Activated CD4-positive, alpha-beta memory T cell treated with anti-CD3 and anti-CD28 coated beads, Interleukin-2, amount 10 ng/mL, durations not matched to agents 7 days and 5 days (primary cell): ENCODE measurements at places on chromosomes 11 and 22.

DNA sequence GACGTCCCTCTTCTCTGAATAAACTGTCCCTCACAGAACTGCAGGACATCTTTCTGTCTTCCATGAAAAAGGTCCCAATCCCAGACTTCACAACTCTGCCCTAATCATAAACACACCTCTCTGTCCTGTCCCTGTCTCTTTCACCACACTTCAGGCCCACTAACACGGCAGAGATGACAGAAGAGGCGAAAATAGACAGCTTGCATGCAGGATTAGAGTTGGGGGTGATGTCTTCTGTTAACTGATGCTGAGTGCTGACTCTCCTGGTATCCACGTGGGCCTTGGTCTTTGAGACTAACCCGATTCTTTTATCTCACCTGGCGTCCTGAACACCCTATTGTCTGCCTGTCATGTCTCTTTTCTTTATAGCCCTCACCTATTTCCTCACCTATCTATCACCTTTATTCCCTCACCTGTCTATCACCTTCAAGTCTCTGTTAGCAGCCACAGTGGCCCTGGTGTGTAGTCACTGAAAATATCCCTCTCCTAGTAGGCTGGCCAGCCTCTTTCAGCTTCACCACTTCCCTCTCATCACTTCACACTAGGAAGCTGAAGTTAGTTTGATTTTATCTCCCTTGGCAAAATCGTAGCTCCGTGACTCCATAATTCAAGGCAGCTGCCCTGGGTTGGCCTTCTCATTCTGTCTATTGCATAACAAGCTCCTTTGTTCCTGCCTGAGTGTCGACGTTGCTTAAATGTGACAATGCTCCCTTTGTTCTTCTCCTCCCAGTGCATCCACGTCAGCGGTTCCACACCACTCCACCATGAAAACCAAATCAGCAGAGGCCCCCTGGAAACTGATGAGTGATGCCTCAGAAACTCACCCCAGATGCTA lies 30.6 kb upstream of the DRD2 start:
- no peaks in the 10 kb centered on the region for H3K4me1 ChIP-seq
- no peaks in the 10 kb centered on the region for H3K36me3 ChIP-seq
- no peak for DNase-seq
- no peak overlapping the region for H3K27ac ChIP-seq

DNA sequence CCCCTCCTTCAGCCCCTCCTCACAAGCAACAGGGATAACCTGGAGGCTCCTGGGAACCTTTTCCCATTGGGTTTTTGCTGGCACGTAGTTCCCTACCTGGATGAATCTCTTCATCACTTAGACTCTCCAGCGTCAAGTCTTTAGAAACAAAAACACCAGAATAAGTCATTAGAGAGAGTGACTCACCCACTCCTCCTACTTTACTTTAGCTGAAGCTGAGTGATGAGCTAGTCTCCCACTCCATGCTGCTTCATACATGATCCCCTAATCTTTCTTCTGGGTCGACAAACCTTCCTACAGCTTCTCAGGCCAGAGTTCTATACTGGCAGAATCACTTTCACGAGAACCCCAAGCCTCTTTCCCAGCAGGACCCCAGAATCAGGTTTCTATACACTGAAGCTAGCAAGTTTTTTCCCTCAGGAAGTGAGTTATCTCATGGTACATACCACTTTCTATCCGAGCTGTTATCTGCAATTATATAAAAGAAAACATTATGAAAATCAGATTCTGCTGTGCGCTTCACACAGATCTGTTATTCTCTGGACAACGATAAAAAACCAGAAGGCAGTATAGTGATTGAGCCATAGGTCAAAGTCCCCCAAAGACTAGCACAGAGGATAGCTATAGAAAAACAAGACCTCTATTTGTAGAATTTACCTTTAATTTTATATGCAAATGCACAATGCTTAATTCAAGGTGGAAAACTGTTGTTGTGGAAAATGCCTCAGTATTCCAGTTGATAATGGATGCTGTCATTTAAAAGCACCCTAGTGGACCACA lies 18.7 kb downstream of the DRICH1 start:
- H3K27me3 ChIP-seq: no peaks in the 10 kb centered on the region
- no peaks in the 10 kb centered on the region for H3K36me3 ChIP-seq
- H3K27ac ChIP-seq: no peak overlapping the region
- DNase-seq: no peak
- peaks cover 28% of the 10 kb centered on the region for H3K4me1 ChIP-seq

GRCh38 chr11:44116234-44116830 lies 20.9 kb downstream of the EXT2 start:
- H3K27ac ChIP-seq: no peak overlapping the region
- DNase-seq: no peak
- H3K36me3 ChIP-seq: peaks cover 26% of the 10 kb centered on the region
- H3K4me1 ChIP-seq: no peaks in the 10 kb centered on the region
- H3K27me3 ChIP-seq: no peaks in the 10 kb centered on the region

- H3K27ac ChIP-seq: no peak within 1 kb of the TSS
- no peak for DNase-seq
- no peaks in the 10 kb centered on the region for H3K36me3 ChIP-seq
- H3K4me3 ChIP-seq: no peak within 1 kb of the TSS
Measured at GRCh38 chr11:73271936-73272679, at the start of gene P2RY6. TSS of gene P2RY6 (plus strand) at chr11:73272338. CDS start at chr11:73296519, 24,181 bp downstream.

DNA sequence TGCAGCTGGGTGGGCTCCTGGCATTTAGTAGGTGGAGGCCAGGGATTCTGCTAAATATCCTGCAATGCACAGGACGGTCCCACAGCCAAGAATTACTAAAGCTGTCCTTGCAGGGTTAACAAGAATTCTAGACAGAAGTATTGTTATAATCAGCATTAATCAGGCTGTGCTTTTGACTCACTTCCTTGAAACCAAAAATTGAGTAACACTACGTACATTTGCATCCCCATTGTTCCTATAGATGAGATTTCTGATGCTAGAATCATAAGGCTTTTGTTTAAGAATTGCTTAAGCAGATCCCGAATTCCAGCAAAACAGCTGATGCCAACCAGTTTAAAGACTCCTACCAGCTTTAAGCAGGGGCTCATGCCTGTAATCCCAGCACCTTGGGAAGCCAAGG lies 11.4 kb downstream of the SLC6A5 start:
- peaks cover 55% of the 10 kb centered on the region for H3K27me3 ChIP-seq
- H3K36me3 ChIP-seq: no peaks in the 10 kb centered on the region
- peaks cover 6% of the 10 kb centered on the region for H3K4me1 ChIP-seq
- no peak overlapping the region for H3K27ac ChIP-seq
- no peak overlapping the region for H3K4me3 ChIP-seq
- DNase-seq: no peak

- no peak overlapping the region for H3K4me3 ChIP-seq
- no peaks in the 10 kb centered on the region for H3K4me1 ChIP-seq
- no peak overlapping the region for H3K27ac ChIP-seq
- DNase-seq: no peak
- peaks cover 10% of the 10 kb centered on the region for H3K27me3 ChIP-seq
Measured at GRCh38 chr11:87368858-87369480, 331.2 kb downstream of the TMEM135 start.

DNA sequence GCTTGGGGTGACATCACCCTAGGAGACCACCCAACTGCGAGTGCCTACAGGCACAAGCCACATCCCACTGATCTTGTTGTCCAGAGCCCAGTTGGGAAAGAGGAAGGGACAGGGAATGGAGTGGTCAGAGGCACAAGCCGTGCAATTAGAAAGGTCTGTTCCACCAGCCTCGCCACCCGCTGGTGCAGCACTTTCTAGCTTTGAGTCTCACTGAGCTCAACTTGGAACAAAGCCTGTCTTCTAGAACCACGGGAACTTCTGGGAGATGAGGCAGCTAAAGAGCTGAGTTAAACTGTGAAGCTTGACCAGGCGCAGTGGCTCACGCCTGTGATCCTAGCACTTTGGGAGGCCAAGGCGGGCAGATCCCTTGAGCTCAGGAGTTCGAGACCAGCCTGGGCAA lies 29.3 kb downstream of the TPBGL start:
- no peaks in the 10 kb centered on the region for H3K36me3 ChIP-seq
- no peaks in the 10 kb centered on the region for H3K27me3 ChIP-seq
- H3K4me1 ChIP-seq: peaks cover 16% of the 10 kb centered on the region
- H3K27ac ChIP-seq: no peak overlapping the region
- no peak overlapping the region for H3K4me3 ChIP-seq

GRCh38 chr11:12117200-12117599 lies 6.8 kb downstream of the MICAL2 start:
- no peak for DNase-seq
- H3K4me3 ChIP-seq: no peak overlapping the region
- peaks cover 69% of the 10 kb centered on the region for H3K4me1 ChIP-seq
- H3K27me3 ChIP-seq: no peaks in the 10 kb centered on the region

DNA sequence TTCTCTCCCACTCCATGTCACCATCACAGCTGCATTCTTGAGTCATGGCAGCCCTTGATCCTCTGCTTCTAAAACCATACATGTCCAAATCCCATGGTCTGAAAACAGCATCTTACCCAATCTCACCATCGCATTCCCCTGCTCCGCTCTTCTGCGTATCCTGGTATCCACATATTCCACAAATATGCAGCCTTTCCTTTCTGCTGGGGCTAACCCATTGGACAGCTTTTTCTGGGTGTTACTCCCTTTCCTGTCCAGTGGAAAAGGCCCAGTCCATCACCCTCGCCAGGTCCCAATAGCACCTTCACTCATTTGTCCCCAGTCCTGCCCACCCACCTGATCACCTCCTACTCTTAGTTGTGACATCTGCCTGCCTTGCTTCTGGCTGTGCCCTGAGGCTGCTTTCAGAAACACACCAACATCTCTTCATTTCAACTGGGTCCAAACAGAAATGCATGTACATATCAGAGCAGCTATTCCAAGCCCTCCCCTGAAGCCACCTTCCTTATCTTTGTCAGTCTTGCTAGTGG lies 237.6 kb upstream of the TBCEL start:
- no peaks in the 10 kb centered on the region for H3K36me3 ChIP-seq
- no peak overlapping the region for H3K4me3 ChIP-seq
- no peak overlapping the region for H3K27ac ChIP-seq
- DNase-seq: no peak
- peaks cover 3% of the 10 kb centered on the region for H3K27me3 ChIP-seq

GRCh38 chr11:115556984-115557383 lies 52.8 kb upstream of the CADM1 start:
- no peaks in the 10 kb centered on the region for H3K36me3 ChIP-seq
- H3K27ac ChIP-seq: no peak overlapping the region
- H3K27me3 ChIP-seq: no peaks in the 10 kb centered on the region
- H3K4me1 ChIP-seq: no peaks in the 10 kb centered on the region

- H3K4me1 ChIP-seq: no peaks in the 10 kb centered on the region
- DNase-seq: no peak
- no peaks in the 10 kb centered on the region for H3K36me3 ChIP-seq
- no peak overlapping the region for H3K27ac ChIP-seq
- H3K4me3 ChIP-seq: no peak overlapping the region
Measured at GRCh38 chr22:49170053-49170452, 657.6 kb downstream of the BRD1 start.

DNA sequence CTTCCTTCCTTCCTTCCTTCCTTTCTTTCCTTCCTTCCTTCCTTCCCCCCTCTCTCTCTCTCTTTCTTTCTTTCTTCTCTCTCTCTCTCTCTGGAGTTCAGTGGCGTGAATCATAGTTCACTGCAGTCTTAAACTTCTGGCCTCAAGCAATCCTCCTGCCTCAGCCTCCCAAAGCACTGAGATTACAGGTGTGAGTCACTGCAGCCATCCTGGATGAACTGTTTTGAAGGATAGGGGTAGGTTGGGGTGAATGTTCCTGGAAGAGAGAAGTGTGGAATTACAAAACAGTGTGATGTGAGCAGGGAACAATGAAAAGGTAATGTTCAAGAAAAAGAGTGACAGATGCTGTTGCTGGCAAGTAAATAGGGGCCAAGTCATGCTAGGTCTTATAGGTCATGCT lies 12.4 kb upstream of the PLET1 start:
- H3K27me3 ChIP-seq: peaks cover 2% of the 10 kb centered on the region
- H3K4me1 ChIP-seq: peaks cover 7% of the 10 kb centered on the region

GRCh38 chr11:118715837-118716260 lies 36.4 kb upstream of the TREH start:
- no peak overlapping the region for H3K27ac ChIP-seq
- peaks cover 3% of the 10 kb centered on the region for H3K27me3 ChIP-seq
- DNase-seq: no peak
- no peaks in the 10 kb centered on the region for H3K36me3 ChIP-seq
- no peaks in the 10 kb centered on the region for H3K4me1 ChIP-seq

- H3K4me1 ChIP-seq: peaks cover 8% of the 10 kb centered on the region
- peak; percentile 21 for DNase-seq
- H3K27me3 ChIP-seq: peaks cover 65% of the 10 kb centered on the region
- H3K36me3 ChIP-seq: no peaks in the 10 kb centered on the region
Measured at GRCh38 chr11:11620921-11621572, 758 bp downstream of the GALNT18 start.

DNA sequence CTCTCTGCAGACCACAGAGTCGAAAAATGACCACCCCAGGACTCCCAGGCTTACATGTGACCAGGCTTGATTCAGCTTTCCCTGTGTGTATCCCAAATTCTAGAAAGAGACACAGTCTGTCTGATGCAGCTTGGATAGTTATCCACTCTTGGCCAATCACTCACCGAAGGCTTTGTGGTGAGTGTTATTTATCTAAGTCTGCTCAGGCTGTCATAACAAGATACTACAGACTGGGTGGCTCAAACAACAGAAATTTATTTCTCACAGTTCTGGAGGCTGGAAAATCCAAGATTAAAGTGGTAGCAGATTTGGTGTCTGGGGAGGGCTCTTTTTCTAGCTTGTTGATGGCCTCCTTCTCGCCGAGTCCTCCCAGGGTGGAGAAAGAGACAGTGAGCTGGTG lies 63.2 kb downstream of the ZBTB16 start:
- H3K4me1 ChIP-seq: no peaks in the 10 kb centered on the region
- no peak overlapping the region for H3K4me3 ChIP-seq
- peaks cover 18% of the 10 kb centered on the region for H3K27me3 ChIP-seq

GRCh38 chr22:47218671-47219070 lies 456.2 kb downstream of the TBC1D22A start:
- no peaks in the 10 kb centered on the region for H3K36me3 ChIP-seq
- H3K27me3 ChIP-seq: no peaks in the 10 kb centered on the region
- no peaks in the 10 kb centered on the region for H3K4me1 ChIP-seq
- H3K4me3 ChIP-seq: no peak overlapping the region
- H3K27ac ChIP-seq: no peak overlapping the region

- no peak overlapping the region for H3K4me3 ChIP-seq
- H3K36me3 ChIP-seq: peaks cover 46% of the 10 kb centered on the region
- DNase-seq: no peak
Measured at GRCh38 chr11:72981080-72981479, 161.0 kb downstream of the FCHSD2 start.

- H3K4me3 ChIP-seq: no peak overlapping the region
- H3K4me1 ChIP-seq: peaks cover 5% of the 10 kb centered on the region
- no peaks in the 10 kb centered on the region for H3K27me3 ChIP-seq
- no peak for DNase-seq
Measured at GRCh38 chr11:125952973-125953372, 7.1 kb downstream of the VSIG10L2 start.

DNA sequence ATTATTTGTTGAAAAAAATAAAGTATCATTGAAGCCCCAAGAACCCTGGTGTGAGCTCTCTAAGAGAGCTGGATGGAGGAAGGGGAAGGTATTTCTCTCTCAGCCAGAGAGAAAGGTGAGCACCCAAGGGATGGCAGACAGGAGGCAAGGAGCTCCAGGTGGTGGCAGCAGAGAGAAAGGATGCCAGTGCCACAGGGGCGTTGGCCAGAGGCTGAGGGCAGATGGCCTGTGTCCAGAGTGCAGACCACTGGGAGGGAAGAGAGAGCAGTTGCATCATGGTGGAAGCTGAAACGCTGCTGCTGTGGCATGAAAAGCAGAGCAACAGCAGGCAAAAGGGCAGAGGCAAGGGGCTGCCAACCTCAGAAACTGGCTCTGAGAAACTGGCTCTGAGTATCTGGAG lies 8.5 kb downstream of the SPON1 start:
- no peak overlapping the region for H3K27ac ChIP-seq
- H3K27me3 ChIP-seq: peaks cover 17% of the 10 kb centered on the region
- peak; percentile 22 for DNase-seq
